Mesothelial cell of epicardium (in vitro differentiated cells): ENCODE measurements at places on chromosomes 13 and 19.

DNA sequence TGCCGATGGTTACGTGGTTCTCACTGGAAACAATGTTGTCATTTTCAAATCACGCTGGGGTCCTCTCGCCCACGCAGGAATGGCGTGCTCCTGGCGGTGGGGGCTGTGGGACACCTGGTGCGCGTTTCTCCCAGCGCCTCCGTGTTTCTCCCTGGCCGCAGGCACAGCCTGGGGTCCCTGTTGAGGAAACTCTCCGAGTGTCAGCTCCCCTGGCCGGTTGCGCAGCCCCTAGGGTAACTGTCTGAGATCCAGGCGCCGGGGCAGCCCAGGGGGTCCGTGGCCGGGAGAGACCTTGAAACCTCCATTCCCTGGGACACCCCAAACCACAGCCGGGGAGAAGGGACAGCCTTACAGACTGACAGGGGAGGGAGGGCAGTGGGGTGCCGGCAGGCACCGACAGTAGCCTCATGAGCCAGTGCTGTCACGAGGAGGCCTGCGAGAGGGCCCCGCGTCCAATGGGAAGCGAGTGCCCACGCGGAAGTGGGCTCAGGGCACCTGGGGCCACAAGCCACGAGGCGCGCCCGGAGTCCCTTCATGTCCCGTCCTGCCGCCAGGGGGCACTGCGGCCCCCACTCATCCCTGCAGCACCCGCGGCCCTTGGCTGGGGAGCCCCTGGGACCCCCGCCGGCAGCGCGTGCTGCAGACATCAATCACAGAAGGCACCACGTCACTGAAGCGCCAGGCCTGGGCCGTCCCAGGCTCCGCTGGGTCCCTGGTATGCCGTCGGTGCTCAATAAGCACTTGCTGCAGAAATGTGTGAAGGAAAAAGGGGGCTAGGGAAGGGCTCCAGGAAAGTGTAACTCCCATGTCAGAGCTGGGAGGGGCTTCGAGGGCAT lies 9.5 kb downstream of the ADAMTSL5 start:
- H3K27me3 ChIP-seq: peaks cover 41% of the 10 kb centered on the region
- H3K4me1 ChIP-seq: peaks cover 12% of the 10 kb centered on the region
- H3K4me3 ChIP-seq: peak overlapping the region; percentile 24
- peak; percentile 64 for DNase-seq

- no peak for DNase-seq
- H3K4me1 ChIP-seq: peaks cover 6% of the 10 kb centered on the region
- H3K27ac ChIP-seq: no peak overlapping the region
- no peak overlapping the region for H3K4me3 ChIP-seq
- H3K36me3 ChIP-seq: no peaks in the 10 kb centered on the region
- H3K27me3 ChIP-seq: no peaks in the 10 kb centered on the region
Measured at GRCh38 chr13:97321616-97322321, 99.6 kb downstream of the MBNL2 start.

GRCh38 chr13:52414963-52415362 lies 9.0 kb upstream of the THSD1 start:
- peak overlapping the region; percentile 27 for H3K27ac ChIP-seq
- no peak for DNase-seq
- H3K36me3 ChIP-seq: peaks cover 30% of the 10 kb centered on the region

- DNase-seq: no peak
- H3K27ac ChIP-seq: no peak overlapping the region
- no peak overlapping the region for H3K4me3 ChIP-seq
- H3K27me3 ChIP-seq: no peaks in the 10 kb centered on the region
- H3K4me1 ChIP-seq: peaks cover 6% of the 10 kb centered on the region
Measured at GRCh38 chr19:47651691-47652090, 42.8 kb downstream of the BICRA start.
